ENCODE measurements at places on chromosomes 12 and 14. TPM values are rescaled to one million over a fixed set of nuclear protein-coding genes. Genes with fewer than 3 reads are reported as not detected.

The MYH7 gene
- total RNA-seq, result not detected

The P2RX2 gene
- not detected for total RNA-seq

The DIO2 gene
- total RNA-seq, result 1.5 TPM

The ANKLE2 gene
- 77.2 TPM for total RNA-seq

The L2HGDH gene
- total RNA-seq, result 5.7 TPM

The TRIM9 gene
- 3.3 TPM for total RNA-seq
